Mesothelial cell of epicardium (in vitro differentiated cells): ENCODE measurements at places on chromosomes 12 and 14.

DNA sequence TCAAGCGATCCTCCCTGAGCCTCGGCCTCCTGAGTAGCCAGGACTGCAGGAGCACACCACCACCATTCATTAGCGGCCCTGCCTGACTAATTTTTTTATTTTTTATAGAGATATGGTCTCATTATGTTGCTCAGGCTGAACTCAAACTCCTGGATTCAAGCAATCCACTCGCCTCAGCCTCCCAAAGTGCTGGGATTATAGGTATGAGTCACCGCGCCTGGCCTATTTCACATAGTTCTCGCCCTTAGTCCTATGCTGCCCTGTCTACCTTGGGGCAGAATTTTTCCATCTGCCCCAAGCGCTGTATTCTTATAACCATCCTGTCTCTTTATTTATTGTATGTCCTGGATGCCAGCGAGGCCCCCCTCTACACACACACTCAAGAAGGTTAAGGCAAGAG is 50.9 kb upstream of the BCL2L14 start:
- no peak overlapping the region for H3K4me3 ChIP-seq
- no peaks in the 10 kb centered on the region for H3K27me3 ChIP-seq
- H3K36me3 ChIP-seq = no peaks in the 10 kb centered on the region
- DNase-seq = no peak

GRCh38 chr12:82448911-82449578 is 90.7 kb downstream of the METTL25 start:
- H3K4me1 ChIP-seq = no peaks in the 10 kb centered on the region
- DNase-seq = no peak
- no peaks in the 10 kb centered on the region for H3K27me3 ChIP-seq
- H3K27ac ChIP-seq = no peak overlapping the region
- H3K36me3 ChIP-seq = peaks cover 9% of the 10 kb centered on the region

DNA sequence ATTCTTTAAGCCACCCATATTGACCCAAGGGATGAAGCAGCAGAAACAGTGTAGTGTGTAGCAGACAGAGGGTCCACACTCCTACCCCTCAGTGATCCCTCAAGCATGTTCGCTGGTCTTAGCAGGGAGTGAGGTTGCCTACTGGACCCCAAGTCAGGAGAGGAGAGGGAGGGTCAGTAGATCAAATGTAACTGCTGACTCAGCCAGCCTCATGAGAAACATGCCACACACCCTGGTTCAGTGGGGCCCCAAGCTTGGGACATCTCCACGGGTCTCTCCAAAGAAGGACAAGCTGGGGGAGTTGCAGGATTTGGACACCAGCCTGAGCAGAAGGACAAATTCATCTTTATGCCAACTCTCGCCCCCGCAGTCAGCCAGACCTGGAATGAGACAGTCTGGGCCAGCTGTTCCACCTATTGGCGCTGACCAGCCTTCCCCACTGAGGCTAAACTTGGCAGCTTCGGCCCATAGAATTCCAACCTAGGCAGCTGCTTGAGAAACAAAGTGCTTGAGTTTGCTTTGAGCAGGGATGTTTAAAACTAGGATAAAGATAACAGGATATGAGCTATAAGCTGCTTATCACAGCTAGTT is 66.0 kb upstream of the ACTN1 start:
- no peaks in the 10 kb centered on the region for H3K36me3 ChIP-seq
- H3K4me3 ChIP-seq = no peak overlapping the region
- H3K27me3 ChIP-seq = no peaks in the 10 kb centered on the region
- H3K27ac ChIP-seq = peak overlapping the region; percentile 3

DNA sequence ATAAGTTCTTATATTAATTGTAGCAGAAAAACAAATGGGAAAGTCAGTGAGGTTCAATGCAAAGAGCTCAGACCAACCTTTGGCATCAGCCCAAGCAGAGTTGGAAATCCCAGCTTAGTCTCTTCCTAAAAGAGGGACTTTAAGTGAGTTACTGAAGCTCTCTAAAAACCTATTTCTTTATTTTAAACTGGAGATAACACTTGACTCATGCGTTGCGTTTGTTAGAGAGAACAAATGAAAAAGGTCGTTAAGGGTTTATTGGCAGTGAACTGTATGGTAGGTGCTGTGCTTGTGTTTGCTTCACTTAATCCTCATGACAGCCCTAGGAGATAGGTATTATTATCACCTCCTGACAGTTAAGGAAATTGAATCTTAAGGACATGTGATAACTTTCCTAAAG is 396.5 kb downstream of the RAD51B start:
- H3K36me3 ChIP-seq = peaks cover 1% of the 10 kb centered on the region
- peak overlapping the region; percentile 42 for H3K27ac ChIP-seq
- DNase-seq = no peak
- H3K27me3 ChIP-seq = no peaks in the 10 kb centered on the region
- H3K4me3 ChIP-seq = no peak overlapping the region

DNA sequence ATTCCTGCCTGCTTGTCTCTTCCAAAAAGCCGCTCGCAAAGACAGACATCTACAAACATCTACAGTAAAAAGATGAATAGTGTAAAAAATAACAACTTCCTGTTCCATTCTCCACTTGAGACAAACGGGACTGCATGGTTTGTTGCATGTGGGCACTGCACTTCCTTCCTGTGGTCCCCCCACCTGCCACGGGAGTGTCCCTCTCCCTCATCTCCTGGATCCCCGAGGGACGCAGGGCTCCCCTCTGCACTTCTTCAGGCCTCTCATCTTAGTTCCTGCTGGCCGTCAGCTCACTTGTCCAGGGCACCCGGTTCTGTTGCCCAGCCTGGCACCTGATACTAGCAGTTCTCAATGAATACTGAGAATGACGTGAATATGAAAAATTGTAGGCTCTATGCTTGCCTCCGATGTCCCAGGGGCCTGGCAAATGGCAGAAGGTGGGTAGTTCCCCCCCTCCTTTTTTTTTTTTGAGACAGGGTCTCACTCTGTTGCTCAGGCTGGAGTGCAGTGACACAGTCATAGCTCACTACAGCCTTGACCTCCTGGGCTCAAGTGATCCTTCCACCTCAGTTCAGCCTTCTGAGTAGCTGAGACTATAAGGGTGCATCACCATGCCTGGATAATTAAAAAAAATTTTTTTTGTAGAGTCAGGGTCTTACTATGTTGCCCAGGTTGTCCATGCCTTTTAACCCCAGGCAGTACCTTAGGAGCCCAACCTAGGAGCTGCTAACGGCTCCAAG is 3.5 kb upstream of the KLC1 start:
- H3K36me3 ChIP-seq = no peaks in the 10 kb centered on the region
- H3K27me3 ChIP-seq = no peaks in the 10 kb centered on the region
- no peak for DNase-seq
- H3K4me3 ChIP-seq = no peak overlapping the region

- no peaks in the 10 kb centered on the region for H3K36me3 ChIP-seq
- H3K4me1 ChIP-seq = peaks cover 7% of the 10 kb centered on the region
- H3K27me3 ChIP-seq = no peaks in the 10 kb centered on the region
- no peak for DNase-seq
- H3K4me3 ChIP-seq = no peak overlapping the region
- H3K27ac ChIP-seq = no peak overlapping the region
Observed at GRCh38 chr12:85182699-85183098, 97.3 kb upstream of the ALX1 start.

- peaks cover 25% of the 10 kb centered on the region for H3K4me1 ChIP-seq
- no peak for DNase-seq
- no peaks in the 10 kb centered on the region for H3K27me3 ChIP-seq
Observed at GRCh38 chr12:78101946-78102635, 271.4 kb downstream of the NAV3 start.

- peaks cover 2% of the 10 kb centered on the region for H3K36me3 ChIP-seq
- H3K27me3 ChIP-seq = no peaks in the 10 kb centered on the region
- no peak overlapping the region for H3K27ac ChIP-seq
- H3K4me1 ChIP-seq = peaks cover 18% of the 10 kb centered on the region
- DNase-seq = no peak
Observed at GRCh38 chr12:66964629-66965028, 285.8 kb upstream of the GRIP1 start.

GRCh38 chr12:54038871-54039414 is 6.1 kb downstream of the HOXC5 start:
- peak overlapping the region; percentile 98 for H3K27ac ChIP-seq
- H3K4me3 ChIP-seq = peak overlapping the region; percentile 81
- H3K36me3 ChIP-seq = no peaks in the 10 kb centered on the region

DNA sequence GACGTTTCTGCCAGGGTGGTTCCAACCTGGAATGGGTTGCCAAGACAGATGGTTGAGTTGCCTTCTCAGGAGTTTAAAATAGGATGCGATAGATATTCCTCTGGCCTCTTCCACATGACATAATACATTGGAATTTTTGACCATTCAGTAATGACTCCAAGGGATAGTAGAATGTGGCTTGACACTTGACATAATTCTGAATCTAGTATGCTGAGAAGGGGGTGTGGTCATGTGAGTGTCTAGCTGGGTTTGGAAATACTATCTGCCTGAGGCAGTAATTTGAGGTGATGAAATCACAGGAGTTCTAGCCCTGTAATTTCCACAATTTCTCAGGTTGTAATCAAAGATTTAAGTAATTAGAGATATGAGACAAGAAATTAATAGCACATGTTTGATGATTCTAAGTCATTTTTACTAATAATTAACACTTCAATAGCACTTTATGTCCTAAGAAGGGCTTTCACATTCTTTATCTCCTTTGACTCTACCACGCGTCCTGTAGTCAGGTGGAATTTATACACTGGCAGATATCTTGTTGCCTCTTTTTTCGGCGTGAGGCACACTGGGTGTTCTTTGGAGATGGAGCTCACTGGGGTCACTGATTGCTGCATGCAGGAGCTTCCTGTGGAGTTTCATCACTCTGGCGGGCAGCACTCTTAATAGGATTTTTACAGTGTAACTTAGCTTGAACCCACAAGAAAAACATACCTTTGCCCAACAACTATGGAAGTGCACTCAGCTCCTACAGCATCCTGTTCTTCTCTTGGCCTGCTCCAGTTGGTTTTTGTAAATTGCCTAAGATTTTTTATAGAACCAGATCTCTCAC is 3.2 kb upstream of the AMIGO2 start:
- no peak overlapping the region for H3K4me3 ChIP-seq
- no peak for DNase-seq
- no peaks in the 10 kb centered on the region for H3K36me3 ChIP-seq
- H3K4me1 ChIP-seq = peaks cover 52% of the 10 kb centered on the region

DNA sequence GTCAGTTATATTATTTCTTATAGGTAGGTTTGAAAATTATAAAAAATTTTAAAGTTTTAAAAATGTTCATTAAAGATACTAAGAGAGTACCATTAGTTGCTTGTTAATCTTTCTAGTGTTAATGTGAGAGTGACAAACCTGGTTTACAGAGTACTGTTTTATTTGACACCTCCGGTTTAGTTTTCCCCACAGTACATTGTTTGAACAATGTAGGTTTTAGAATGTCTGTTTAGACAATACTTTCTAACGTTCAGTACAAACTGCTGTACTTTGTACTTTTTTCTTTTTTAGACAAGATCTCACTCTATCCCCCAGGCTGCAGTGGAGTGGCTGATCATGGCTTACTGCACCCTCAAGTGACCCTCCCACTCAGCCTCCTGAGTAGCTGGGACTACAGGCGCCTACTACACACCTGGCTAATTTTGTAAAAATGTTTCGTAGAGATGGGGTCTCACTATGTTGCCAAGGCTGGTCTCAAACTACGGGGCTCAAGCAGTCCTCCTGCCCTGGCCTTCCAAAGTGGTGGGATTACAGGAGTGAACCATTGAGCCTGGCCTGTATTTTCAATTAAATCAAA is 3.2 kb downstream of the BICDL1 start:
- H3K27ac ChIP-seq = no peak overlapping the region
- no peak overlapping the region for H3K4me3 ChIP-seq
- H3K4me1 ChIP-seq = peaks cover 9% of the 10 kb centered on the region
- H3K36me3 ChIP-seq = no peaks in the 10 kb centered on the region
- H3K27me3 ChIP-seq = peaks cover 35% of the 10 kb centered on the region

GRCh38 chr12:86249851-86250250 is 6.3 kb downstream of the MGAT4C start:
- no peak overlapping the region for H3K4me3 ChIP-seq
- no peaks in the 10 kb centered on the region for H3K36me3 ChIP-seq
- H3K27ac ChIP-seq = no peak overlapping the region
- no peaks in the 10 kb centered on the region for H3K27me3 ChIP-seq
- peaks cover 18% of the 10 kb centered on the region for H3K4me1 ChIP-seq

DNA sequence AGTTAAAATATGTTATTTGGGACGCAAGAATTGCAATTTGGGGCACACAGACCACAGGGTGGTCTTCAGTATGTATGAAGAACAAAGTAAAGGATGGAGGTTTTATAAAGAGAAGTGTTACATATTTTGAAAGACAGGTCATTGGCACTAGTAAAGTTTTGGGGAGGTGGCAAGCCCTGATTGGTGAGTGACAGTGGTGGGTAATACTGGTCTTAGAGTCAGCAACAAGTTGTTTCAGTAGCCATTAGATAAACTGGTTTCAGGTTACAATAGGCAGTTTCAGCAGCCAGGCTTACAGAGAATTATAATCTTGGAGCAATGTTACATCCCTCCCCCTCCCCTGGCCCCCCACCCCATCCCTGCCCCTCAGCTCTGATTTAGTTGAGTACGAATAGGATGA is 17.5 kb downstream of the MARK3 start:
- H3K4me3 ChIP-seq = no peak overlapping the region
- peaks cover 6% of the 10 kb centered on the region for H3K36me3 ChIP-seq
- peaks cover 52% of the 10 kb centered on the region for H3K4me1 ChIP-seq
- no peak for DNase-seq
- no peaks in the 10 kb centered on the region for H3K27me3 ChIP-seq
- H3K27ac ChIP-seq = peak overlapping the region; percentile 41

GRCh38 chr12:111783046-111783445 is 16.3 kb downstream of the ALDH2 start:
- H3K4me1 ChIP-seq = no peaks in the 10 kb centered on the region
- H3K27me3 ChIP-seq = no peaks in the 10 kb centered on the region
- no peak for DNase-seq

GRCh38 chr12:67107751-67108269 is 161.3 kb upstream of the CAND1 start:
- H3K27me3 ChIP-seq = peaks cover 3% of the 10 kb centered on the region
- no peaks in the 10 kb centered on the region for H3K36me3 ChIP-seq
- no peak overlapping the region for H3K27ac ChIP-seq
- H3K4me1 ChIP-seq = peaks cover 4% of the 10 kb centered on the region
- no peak for DNase-seq

GRCh38 chr12:53101266-53101665 is 2.0 kb upstream of the SOAT2 start:
- H3K4me3 ChIP-seq = no peak overlapping the region
- no peak for DNase-seq
- H3K27ac ChIP-seq = no peak overlapping the region

DNA sequence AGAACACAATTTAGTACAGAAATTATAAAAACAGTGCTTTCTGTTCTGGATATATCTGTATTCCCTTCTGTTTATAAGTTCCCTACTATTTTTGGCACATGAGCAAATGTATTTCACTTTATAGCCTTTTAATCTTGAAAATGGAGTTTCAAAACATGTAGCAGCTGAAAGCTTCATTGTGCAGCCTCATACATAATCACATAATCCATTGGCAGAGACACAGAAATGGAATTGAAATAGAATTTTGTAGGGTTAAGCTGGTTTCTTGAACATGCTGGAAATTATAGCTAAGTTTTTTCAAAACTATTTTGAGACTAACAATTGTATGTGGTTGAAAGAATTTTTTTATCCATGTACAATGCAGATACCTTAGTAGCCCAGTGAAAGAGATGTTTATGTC is 614.3 kb upstream of the MDGA2 start:
- no peak overlapping the region for H3K4me3 ChIP-seq
- H3K4me1 ChIP-seq = peaks cover 5% of the 10 kb centered on the region
- H3K36me3 ChIP-seq = no peaks in the 10 kb centered on the region
- no peak overlapping the region for H3K27ac ChIP-seq
- no peaks in the 10 kb centered on the region for H3K27me3 ChIP-seq
- DNase-seq = no peak
